ENCODE measurements at places on chromosomes 12 and 14.

DNA sequence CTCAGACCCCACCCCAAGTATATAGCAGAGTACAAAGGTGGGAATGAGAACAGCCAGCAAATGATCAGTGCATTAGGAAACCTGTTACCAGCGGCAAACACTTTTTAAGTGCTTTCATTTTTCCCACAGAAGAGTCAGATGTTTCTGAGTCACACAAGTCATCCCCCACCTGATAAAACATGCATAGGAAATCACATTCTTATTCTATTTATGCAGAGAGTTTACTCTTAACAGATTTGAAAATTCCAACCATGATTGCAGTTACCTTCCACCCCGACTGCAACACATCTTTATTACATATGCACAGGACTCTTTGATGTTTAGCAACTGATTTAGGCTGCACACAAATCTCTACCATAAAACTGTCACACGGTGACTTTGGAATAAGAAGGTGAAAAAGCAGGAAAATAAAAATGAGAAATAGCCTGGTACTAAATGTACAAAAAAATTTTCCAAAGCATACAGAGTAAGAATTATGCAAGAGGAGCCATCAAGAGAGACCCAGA, 236.4 kb downstream of the PAWR start:
- DNase-seq, result no peak

DNA sequence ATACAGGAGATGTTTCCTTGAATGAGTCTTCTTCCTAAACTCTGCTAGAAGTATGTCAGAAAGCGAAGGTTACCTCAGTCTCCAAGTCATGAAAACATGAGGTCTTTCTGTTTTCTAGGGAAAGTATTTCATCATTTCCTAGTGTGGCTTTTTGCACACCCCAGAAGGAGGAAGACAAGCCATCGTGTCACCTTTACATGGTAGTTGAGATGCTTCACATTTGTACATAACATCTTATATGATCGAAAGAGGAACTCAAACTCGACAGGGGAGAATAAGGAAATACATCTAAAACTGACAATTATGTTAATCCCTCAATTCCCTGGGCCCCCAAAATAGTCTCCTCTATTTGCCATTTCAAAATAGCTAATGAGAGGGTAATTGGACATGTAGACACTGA, 214.1 kb upstream of the PLEKHG7 start:
- no peak for DNase-seq

DNA sequence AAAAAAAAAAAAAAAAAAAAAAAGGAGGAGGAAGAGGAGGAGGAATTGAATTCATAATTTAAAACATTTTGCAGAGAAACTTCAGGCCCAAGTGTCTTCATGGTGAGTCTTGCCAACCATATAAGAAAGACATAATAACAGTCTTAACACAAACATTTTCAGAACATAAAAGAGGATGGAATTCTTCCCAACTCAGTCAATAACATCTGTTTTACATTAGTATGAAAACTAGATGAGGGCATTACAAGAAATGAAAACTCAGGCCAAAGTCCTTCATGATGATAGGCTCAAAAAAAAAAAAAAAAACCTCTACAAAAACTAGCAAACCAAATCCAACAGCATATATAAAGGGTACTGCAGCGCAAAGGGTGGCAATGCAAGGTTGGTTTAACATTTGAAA, 151.6 kb downstream of the FOXA1 start:
- no peak for DNase-seq

DNA sequence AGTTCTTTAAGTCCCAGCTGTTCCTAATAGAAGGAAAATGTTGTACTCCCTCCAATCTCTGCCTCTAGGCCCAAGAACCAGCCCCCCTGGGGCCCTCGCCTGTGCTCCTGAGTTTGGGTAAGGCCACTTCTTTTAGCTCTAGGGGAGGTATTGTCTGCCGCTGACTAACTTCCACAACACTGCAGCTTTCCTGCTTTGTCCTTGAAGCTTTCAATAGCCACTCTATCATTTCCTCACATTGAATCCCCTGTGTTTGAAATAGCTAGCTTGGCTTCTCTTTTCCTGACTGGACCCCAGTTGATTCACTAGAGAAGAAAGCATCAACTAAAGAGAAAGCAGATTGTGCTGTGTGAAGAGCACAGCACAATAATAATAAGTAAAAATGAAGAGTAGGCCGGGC, 28.8 kb downstream of the KRT80 start:
- DNase-seq, result no peak

- DNase-seq, result no peak
These were observed 139.5 kb upstream of the SYT1 start for GRCh38 chr12:78725033-78725432.

All from CD4-positive, alpha-beta T cell (primary cell).